Fibroblast of skin of left biceps (primary cell): ENCODE measurements at places on chromosomes 2 and 18.

DNA sequence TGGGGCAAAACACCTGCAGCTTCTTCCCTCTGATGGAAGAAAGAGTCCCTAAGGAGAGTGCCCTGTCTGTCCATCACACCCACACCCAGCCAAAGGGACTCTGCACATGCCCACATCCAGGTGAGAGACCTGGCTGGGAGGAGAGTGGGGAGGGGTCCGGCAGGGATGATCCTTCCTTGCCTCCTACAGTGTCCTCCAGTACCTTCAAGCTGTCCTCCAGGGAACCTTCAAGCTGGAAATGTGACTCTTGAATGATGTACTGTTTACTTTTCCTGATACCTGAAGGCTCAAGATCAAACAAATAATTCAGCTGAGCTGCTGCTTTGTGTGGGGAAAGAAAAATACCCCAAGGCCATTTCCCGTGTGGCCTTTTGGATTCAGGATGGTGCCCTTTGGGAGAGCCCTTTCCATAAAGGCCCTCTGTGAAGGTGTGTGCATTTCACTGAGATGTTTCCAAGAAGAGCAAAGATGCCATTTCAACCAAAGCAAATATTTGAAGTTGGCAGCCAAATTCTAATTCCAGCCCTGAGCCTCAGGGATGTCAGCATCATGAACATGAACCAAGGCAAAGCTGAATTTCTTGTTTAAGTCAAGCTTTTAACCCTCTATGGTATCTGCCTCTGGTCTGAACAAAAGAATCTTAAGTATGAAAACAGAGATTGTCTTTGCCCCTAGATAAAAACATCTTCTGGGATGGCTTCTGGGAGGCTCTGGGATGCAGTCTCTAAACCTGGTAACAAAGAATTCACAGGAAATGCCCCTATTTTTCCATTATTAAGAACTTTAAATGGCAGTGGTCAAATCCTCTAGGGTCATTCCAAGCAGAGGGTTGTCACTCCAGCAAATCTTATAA, 11.1 kb downstream of the EVA1A start:
- DNase-seq, result no peak

GRCh38 chr2:145159676-145160075, 639.8 kb upstream of the ZEB2 start:
- no peak for DNase-seq

DNA sequence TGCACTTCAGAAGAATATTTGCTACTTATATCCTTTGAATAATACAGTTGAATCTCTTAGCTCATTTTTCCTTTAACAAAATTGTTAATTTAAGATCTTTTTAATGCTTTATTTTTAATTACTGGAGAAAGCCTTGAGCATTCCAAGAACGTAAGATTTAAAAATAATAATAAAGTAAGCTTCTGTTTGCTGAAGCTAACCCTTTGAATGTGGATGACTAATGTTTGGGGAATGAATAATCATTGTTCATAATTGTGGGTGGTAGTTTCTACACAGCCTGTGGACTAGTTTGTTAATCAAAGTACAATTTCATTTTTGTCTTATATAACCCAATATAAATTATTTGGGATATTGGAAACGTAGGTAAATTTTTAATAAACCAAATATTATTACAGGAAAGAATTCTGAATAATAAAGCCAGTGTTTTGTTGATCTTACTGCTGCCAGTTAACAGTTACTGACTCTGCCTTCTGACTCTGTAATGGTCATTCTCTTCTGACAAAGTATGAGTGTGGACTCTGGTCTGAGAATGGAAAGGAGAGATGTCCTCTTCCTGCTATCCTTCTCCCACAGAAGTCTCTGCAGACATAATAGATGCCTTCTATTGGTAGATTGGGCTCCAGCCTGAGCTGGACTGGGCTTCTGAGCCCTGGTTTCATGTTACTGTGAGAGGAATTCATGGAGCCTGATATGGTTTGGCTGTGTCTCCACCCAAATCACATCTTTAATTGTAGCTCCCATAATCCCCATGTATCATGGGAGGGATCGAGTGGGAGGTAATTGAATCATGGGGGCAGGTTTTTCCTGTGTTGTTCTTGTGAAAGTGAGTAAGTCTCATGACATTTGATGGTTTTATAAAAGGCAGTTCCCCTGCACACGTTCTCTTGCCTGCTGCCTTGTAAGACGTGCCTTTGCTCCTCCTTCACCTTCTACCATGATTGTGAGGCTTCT, 292.7 kb upstream of the SLC39A10 start:
- DNase-seq, result no peak

GRCh38 chr18:52237551-52237950, 102.4 kb upstream of the DCC start:
- DNase-seq, result peak; percentile 20

DNA sequence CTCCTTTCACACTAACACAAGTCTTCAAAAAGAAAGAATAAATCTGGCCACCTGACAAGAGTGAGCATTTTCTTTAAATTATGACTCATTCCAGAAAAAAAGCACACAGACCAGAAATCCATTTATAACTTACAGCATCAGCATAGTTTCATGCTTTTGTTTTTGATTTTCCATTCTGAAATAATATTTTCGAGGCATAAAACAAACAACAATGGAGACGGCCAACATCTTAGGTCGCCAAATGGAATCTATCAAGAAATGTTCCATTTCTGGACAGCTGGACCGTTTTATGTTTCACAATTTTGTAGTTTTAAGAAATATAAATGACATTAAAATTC, 165.4 kb upstream of the ZFP36L2 start:
- DNase-seq, result peak; percentile 24

- no peak for DNase-seq
These were observed 87.4 kb downstream of the RNF144A start for GRCh38 chr2:7004636-7005035.

DNA sequence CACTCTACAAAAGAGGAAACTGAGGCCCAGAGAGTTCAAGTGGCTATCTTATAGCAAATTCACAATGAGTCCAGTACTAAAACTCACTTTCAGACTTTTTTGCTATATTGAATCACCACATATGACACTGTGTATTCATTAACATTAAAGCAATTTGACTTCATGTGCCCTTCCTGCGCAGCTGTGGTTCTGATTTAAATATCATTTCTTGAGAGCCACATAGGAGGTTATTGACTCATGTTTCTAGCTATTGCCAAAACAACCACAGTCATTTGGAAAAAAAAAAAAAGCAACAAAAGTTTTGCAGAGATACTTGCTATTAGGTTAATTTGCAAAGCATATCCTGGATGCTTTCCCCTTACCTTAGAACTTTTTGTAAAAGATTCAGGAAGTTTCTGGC, 341.2 kb downstream of the PIK3C3 start:
- DNase-seq, result no peak

DNA sequence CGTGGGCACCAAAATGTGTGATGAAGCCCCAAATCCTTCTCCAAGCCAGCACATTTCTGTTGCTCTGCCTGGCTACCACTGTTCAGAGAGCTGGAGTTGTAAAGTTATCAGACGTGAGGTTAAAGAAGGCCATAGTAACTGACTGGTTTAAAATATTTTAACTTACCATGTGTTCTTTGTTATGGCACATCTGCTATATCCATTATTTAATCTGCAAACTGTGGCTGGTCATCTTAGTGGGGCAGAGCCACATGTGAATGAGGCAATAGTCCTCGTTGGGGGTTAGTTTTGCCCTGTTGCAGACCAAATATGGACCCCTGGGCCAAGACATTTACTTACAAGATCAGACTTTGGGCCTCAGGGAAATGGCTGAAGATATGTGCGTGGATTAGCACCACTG, 214.4 kb upstream of the RASGRP3 start:
- no peak for DNase-seq

GRCh38 chr2:54775710-54776109, 52.2 kb downstream of the EML6 start:
- no peak for DNase-seq

DNA sequence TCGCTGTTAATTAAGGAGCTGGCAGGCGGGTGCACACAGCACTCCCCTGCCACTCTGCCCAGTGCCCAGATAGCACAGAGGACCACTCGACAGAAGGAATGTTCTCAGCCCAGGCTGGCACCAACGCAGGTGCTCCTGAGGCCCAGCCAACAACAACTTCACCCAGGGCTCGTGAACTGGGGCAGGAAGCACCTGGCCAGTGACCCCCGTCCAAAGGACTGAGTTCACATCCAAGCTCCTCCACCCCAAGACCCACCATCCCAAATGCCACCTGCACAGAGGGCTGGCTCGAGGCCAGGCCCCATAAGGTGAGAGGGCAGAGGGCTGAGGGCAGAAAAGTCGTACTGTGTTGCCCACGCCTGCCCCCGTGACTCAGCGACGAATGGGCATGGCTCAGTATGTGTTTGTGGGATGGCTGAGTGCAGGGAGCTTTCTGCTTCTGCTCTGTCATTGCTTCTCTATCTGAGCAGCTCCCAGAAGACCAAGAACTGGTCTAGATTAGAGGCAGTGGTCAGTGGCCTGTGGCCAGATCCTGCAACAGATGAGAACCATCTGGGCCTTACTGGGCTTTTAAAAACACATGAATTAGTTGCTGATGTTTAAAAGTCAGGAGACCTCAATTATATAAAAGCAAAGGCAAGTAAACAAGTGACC, 68.4 kb downstream of the POLR1A start:
- DNase-seq, result peak; percentile 23

- no peak for DNase-seq
These were observed at the start of gene GALR1 for GRCh38 chr18:77249569-77250500. Gene GALR1 (plus strand): TSS chr18:77249848. CDS start chr18:77250549, 701 bp downstream.

GRCh38 chr2:182444806-182445205, 18.0 kb upstream of the PDE1A start:
- DNase-seq, result no peak

DNA sequence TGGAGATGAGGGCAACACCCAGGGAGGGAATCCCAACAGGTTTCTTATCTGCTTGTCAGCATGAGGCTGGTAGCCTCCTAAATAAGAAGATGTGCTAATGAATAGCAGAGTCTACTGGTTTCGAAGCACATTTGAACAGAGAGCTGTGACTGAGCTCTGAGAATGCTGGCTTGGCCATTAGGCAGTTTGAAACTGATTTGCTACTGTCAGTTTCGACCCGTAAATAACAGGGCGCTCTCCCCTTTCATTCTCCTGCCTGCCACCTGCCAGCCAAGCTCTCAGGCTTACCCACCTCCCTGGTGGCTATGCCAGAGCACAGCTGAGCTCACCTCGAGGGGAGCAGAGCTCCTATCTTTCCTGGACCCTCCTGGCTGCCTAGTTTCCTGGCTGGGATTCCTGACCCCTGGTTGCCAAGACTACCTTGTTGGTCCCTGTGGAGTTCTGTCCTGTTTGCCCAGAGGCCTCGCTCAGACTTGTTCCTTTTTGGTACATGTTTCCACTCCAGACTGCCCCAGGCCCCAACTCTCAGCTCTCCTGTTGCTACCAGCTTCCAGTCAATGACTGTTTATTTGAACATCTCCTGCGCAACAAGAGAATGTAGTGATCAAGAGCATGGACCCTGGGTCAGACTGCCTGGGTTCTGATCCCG, 102.3 kb upstream of the ALPP start:
- no peak for DNase-seq

DNA sequence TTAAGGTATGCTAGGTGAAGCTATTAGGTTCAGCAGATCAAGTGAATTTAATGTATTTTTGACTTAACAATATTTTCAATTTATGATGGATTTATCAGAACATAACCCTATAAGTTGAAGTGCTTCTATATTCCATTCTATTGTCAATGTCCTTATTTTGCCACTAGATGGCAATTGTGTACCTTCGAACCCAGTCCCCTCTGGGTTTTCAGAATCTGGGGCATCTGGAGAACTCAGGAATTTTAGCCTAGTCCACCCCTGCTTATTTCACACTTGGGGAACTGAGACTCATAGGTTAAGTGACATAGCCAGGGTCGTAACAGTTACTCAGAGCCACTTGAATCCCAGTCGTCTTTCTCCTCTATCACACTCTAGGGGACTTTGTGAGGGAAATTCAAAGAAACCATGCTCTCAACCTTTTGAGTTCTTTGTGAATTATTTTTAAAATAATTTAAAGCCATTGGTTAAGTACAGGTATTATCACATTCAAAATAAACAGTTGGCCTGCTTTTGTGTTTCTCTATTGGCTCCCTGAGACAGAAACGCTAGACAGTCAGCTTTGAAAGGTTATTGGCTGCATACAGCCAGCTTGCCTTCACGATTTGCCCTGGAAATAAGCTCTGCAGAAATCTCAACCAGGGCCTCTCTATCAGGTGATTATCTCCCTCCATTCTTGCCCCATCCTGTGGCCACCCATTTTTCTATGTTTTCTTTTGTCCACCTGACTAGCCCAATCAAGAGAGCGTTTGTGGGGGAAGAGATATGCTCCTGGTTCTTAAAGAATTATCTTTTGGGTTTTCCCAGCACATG, 145.0 kb downstream of the TTC27 start:
- peak; percentile 24 for DNase-seq

DNA sequence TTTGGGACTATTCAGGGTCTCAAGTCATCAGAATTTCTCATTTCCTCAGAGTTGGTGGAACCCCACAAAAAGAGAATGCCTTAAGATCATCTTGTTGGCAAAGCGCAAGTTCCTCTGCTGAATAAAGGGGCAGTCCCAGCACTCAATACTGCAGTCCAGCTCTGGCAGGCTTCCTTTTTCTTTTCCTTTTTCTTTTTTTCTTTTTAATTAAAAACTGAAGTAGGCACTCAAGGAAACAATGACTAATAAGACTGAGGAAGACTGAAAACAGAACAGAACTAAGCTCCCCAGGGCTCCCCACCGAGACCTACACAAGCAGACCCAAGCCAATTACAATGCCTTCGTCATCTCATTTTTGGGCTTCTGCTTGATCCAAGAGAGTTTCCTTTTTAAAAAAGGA, 82.0 kb downstream of the STK39 start:
- DNase-seq, result peak; percentile 33
